ENCODE measurements at places on chromosomes 7 and 10. TPM values are rescaled to one million over a fixed set of nuclear protein-coding genes. Genes with fewer than 3 reads are reported as not detected.

TECTB gene
- not detected for total RNA-seq

VSTM4 gene
- total RNA-seq: 0.22 TPM

MKI67 gene
- total RNA-seq: 8.5 TPM

CPA4 gene
- under 0.01 TPM for total RNA-seq

PTF1A gene
- not detected for total RNA-seq

OLAH gene
- total RNA-seq: 0.20 TPM

TUBB8 gene
- total RNA-seq: not detected

ADCYAP1R1 gene
- total RNA-seq: under 0.01 TPM

GNGT1 gene
- not detected for total RNA-seq

ZNF479 gene
- total RNA-seq: not detected

ADARB2 gene
- total RNA-seq: 2.0 TPM

BEND7 gene
- total RNA-seq: 7.1 TPM

MACROH2A2 gene
- not detected for total RNA-seq

MGAM2 gene
- total RNA-seq: not detected

OR6V1 gene
- total RNA-seq: not detected

C10orf105 gene
- not detected for total RNA-seq

SSC4D gene
- 0.22 TPM for total RNA-seq

ABCB4 gene
- not detected for total RNA-seq

PAPSS2 gene
- 54.0 TPM for total RNA-seq

ANKRD61 gene
- total RNA-seq: not detected

TET1 gene
- total RNA-seq: 0.60 TPM

OR2A14 gene
- total RNA-seq: not detected

LIPM gene
- not detected for total RNA-seq

PODXL gene
- total RNA-seq: 75.0 TPM

PSMA2 gene
- 45.5 TPM for total RNA-seq

MUC3A gene
- not detected for total RNA-seq

ZNF488 gene
- total RNA-seq: under 0.01 TPM

CAV2 gene
- 141 TPM for total RNA-seq

NRCAM gene
- 1.2 TPM for total RNA-seq

ZNF239 gene
- total RNA-seq: 0.40 TPM

PHYHIPL gene
- not detected for total RNA-seq

Measured in lung microvascular endothelial cell (primary cell).